ENCODE measurements at places on chromosomes 7 and 10. TPM values are rescaled to one million over a fixed set of nuclear protein-coding genes. Genes with fewer than 3 reads are reported as not detected.

Gene INSYN2A
- 2.2 TPM for total RNA-seq

Gene HECW1
- 7.8 TPM for total RNA-seq

GRCh38 chr7:114718861-114719260 is 203.0 kb upstream of the MDFIC start:
- no peak for DNase-seq

Gene UCN3
- total RNA-seq = not detected

GRCh38 chr7:17782216-17782549 is 158.1 kb downstream of the SNX13 start:
- DNase-seq = no peak

Gene OR2A1
- not detected for total RNA-seq

DNA sequence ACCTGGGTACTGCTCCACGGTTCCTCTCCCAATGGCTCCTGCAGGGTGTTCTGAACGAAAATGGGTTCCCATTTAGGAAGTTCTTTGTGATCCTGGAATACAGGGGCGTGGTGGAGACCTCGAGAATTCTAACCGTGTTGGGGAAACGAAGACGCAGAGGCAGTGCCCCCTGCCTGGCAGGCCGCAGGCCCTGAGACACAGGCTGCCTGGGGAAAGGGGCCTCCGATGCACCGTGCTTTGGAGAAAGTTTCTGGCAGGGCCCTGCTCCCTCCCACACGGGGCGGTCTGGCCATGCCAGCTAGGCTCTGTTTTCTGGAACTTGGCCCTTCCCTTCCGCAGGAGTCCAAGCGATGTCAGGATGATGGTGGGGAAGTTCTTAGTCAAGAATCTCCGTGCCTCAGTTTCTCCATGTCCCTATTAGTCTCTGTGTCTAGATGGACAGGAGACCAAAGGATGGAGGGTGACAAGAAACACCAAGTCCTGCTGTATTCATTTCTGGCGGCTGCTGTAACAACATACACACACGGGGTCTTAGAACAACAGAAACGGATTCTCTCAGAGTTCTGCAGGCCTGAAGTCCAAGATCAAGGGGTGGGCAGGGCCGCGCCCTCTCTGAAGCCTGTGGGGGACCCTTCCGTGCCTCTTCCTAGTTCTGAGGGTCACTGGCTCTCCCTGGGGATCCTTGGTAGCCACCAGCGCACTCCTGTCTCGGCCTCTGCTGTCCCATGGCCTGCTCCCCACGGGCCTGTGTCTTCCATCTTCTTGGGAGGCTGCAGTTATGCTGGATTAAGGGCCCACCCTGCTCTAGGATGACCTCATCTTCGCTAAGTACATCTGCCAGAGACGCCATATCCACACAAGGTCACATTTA is 27.7 kb downstream of the PRKAG2 start:
- no peak for DNase-seq
